Omental fat pad (tissue), 4 donors: ENCODE measurements at places on chromosomes 3 and 15. TPM values are rescaled to one million over a fixed set of nuclear protein-coding genes. Genes with fewer than 3 reads are reported as not detected.
A peak's percentile ranks its signal among the peaks of the same experiment; 100 is the strongest.

- DNase-seq = no peak
Measured at GRCh38 chr15:61051569-61052031, 177.5 kb downstream of the RORA start.

DNA sequence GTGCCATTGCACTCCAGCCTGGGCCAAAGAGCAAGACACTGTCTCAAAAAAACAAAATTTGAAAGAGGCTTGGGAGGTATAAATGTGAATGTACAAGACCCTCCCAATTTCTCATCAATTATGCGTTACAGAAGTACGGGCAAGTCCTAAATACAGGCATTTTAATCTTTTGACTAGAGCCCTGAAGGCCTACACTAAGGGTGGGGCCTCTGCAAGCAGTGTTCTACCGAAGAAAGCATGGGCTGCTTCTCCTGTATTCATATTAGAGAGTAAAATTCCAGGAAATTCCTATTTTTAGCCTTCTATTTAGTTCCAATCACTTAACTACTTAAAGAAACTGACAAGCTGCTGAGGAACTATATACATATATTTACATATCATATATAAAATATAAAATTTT, 25.7 kb downstream of the PBRM1 start:
- DNase-seq = no peak

DNA sequence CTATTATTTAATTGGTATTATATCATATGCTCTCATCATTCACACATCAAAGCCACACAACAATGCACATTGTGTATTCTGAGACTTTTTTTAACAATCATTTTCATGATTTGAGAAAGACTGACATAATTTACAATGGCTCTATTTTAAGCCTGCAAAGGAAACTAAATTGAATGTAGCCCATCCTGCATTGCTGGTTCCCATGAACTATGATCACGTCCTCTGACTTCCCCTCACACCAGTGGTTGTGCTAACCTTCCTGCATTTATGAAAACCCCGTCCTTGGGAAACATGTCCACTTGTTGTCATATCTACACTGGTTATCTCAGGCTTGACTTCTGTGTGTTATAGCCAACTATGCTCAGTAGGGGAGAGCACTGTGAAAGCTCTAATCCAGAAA, 546.2 kb downstream of the MECOM start:
- no peak for DNase-seq

DNA sequence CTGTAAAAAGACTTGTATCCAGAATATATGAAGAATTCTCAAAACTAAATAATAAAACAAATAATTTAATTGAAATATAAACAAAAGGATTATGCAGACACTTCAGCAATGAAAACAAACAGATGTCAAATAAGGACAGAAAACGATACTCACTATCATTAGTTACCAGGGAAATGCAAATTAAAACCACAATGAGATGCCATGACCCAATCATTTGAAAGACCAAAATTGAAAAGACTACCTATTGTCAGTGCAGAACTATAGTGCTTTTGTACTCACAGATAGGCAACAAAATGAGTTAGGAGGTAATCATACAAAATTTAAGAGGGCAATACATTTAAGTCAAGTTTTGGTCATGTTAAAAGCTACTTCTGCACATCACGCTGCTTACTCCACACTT, 31.6 kb upstream of the OR5K4 start:
- DNase-seq = no peak

DNA sequence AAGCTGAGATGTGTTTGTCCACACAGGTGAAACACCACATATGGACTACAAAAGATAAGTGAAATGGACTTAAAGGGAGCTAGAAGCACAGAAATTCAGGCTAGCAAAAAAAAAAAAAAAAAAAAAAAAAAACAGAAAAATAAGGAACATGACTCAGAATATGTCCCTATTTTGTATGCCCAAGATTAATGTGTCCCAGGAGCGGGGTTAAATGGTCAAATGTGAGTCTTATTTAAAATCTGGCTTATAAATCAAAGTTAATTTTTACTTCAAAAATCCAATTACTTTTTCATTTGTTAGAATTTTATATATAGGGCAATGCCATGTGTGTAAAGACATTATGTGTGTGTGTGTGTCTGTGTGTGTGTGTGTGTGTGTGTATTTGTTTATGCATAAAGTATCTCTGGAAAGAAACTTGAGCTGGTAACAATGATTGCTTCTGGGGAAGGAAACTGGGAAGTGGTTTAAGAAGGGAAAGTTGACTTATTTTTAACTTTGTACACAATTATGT, 986.5 kb downstream of the ROBO2 start:
- DNase-seq = no peak

DNA sequence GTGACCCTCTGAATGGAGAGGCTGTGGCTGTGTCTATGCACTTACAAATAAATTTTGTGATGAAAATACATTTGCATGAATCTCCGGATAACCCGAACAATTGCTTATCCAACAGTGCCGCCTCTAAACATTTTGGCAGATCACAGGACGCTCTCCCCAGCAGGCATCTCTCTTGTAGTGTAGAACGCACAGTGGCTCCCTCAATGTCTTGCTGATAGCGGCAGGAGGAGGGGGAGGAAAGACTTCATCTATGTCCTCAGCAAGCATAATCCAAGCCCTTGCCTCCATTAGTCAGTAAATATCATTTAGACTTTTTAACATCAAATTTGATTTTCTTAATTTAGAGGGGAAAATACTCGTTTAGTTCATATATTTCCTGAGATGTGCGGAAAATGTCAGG, 318.1 kb upstream of the IGF1R start:
- no peak for DNase-seq

DNA sequence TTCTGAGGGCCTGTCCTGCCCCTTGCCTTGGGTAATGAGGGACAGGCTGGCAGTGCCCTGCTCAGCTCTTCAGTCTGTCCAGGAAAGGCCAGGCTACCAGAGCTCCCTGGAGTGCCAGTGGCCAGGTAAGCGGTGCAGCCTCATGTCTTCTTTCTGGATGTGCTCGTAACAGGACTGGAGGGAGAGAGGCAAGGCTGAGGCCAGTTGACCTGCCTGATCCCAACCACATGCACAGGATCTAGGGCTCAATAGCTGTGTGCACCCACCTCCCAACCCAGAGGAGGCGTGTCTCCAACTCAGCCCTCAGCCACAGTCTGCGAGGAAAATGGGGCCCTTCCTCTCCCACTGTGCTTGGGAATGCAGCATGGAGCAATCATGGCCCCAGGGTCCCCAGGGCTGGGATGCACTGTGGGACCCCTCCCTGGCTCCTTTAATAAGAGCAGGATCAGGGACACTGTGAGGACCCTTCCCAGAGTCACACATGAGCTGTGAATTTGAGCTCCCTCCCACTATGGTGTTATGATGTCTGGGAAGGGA, 22.5 kb downstream of the ALS2CL start:
- DNase-seq = peak; percentile 14

DNA sequence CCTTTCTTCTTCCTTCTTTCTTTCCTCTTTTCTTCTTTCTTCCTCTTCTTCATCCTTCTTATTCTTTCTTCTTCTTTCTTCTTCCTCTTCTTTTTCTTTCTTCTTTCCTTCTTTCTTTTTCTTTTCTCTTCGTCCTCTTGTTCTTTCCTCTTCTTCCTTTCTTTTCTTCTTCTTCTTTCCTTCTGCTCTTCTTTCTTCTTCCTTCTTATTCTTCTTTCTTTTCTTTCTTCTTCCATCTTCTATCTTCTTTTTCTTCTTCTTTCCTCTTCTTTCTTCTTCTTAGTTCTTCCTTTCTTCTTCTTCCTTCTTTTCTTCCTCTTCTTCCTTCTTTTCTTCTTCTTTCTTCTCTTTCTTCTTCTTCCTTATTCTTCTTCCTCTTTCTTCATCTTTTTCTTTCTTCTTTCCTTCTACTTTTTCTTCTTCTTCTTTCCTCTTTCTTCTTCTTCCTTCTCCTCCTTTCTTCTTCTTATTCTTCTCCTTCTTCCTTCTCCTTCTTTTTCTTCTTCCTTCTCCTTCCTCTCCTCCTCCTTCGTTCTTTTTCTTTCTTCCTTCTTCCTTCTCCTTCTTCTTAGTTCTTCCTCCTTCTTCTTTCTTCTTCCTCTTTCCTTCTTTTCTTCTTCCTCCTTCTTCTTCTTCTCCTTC, 37.8 kb downstream of the SPG21 start:
- DNase-seq = no peak

DNA sequence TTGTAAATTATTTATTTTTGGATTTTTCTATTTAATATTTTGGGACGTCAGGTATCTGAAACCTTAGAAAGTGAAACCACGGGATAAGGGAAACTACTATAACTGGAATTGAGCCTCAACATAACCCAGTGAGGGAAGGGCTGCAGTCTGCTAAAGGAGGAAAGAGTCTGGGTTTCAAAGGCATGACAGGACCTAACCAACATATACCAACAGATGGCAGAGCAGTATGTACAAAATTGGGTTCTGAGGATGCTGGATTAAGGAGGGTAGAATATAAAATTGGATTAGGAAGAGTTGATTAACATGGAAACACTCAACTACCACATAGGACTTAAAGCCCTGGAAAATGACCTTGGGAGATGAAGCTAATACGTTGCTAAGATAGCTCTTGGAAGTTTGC, 603.5 kb downstream of the MECOM start:
- no peak for DNase-seq

GRCh38 chr15:42549032-42549491, 424 bp downstream of the HAUS2 start:
- no peak for DNase-seq

GRCh38 chr3:101632586-101632985, 44.3 kb downstream of the ZBTB11 start:
- no peak for DNase-seq

DNA sequence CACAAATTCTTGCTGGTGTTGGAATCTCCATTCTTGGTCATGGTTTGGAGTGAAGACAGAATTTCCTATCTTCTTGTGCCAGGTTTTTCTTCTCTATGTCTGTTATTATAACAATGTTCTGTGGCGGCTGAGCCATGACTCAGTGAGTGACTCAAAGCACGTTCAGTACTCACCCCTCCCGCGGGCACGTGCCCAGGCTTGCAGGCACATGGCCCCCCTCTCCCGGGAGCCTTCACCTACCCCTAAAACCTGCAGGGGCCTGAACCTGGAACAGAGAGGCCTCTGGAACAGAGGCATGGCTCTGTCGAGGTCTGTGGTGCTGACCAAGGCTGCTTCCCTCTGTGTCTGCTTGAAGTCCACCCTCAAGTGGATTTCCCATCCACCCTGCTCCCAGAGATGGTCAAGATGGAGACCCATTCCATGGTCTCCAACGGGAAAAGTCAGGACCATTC, 27.6 kb downstream of the PLXNB1 start:
- peak; percentile 75 for DNase-seq

- DNase-seq = no peak
Measured at GRCh38 chr15:71288348-71288955, 173.2 kb downstream of the THSD4 start.

GRCh38 chr15:83734487-83734886, 80.6 kb downstream of the ADAMTSL3 start:
- DNase-seq = no peak

- DNase-seq = no peak
Measured at GRCh38 chr3:38551026-38551832, 55.1 kb downstream of the EXOG start.

- no peak for DNase-seq
Measured at GRCh38 chr3:3586843-3587646, 212.2 kb upstream of the LRRN1 start.

DNA sequence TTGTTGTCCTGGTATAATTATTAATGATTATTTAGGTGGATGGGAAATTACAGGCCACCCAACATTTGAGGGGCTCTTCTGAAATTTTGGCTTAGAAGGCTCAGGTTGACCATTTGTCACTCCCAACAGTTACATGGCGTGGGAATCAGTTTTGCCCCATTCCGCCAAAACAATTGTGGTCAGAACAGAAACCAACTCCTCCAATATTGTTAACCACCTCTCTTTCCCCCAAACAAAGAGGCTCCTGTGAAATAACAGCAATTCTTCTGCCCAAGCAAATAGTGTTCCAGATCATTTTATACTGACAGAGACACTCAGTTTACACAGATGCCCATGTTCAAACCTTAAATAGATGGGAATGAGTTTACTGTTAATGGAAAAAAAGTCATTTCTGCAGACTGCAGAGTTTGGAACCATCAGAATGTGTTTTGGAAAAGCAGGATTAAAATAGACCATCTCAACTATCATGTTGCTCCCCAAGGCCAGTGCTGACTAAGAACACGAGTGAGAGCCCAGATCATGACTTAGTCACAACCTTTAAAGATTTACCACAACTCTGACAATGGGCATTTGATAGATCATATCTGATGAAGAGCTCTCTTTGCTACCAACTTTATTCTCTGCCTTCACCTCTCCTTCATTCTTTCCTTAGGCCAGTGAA, 102.1 kb downstream of the DUT start:
- DNase-seq = no peak

DNA sequence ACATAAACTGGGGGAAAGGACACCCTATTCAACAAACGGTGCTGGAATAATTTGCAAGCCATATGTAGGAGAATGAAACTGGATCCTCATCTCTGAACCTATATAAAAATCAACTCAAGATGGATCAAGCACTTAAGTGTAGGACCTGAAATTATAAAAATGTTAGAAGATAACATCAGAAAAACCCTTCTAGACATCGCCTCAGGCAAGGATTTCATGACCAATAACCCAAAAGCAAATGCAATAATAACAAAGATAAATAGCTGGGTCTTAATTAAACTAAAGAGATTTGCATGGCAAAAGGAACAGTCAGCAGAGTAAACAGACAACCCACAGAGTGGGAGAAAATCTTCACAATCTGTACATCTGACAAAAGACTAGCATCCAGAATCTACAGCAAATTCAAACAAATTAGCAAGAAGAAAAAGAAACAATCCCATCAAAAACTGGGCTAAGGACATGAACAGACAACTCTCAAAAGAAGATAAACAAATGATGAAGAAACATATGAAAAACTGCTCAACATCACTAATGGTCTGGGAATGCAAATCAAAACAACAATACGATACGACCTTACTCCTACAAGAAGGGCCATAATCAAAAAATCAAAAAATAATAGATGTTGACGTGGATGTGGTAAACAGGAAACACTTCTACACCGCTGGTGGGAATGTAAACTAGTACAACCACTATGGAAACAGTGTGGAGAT, 408.7 kb downstream of the CNTN6 start:
- DNase-seq = no peak

- DNase-seq = no peak
Measured at GRCh38 chr3:104273046-104273649, 1093.6 kb upstream of the ALCAM start.

- DNase-seq = peak; percentile 60
Measured at GRCh38 chr15:92803852-92804609, 96.1 kb upstream of the CHD2 start.

GRCh38 chr3:155292133-155292532, 1.4 kb downstream of the STRIT1 start:
- no peak for DNase-seq

- DNase-seq = no peak
Measured at GRCh38 chr3:135191708-135192107, 396.6 kb downstream of the EPHB1 start.

GRCh38 chr3:127106053-127106452, 86.9 kb upstream of the PRR23E start:
- no peak for DNase-seq

The LMLN gene
- total RNA-seq = 5.5 TPM

The CATSPER2 gene
- total RNA-seq = 1.3 TPM

The GOLGA8R gene
- 4.9 TPM for total RNA-seq

The SCAMP5 gene
- total RNA-seq = 3.2 TPM

The SLCO2A1 gene
- total RNA-seq = 6.1 TPM

The SLC22A13 gene
- 0.95 TPM for total RNA-seq

The SLC7A14 gene
- 0.06 TPM for total RNA-seq

The REC114 gene
- total RNA-seq = not detected

The RTP1 gene
- not detected for total RNA-seq

The PRSS50 gene
- total RNA-seq = not detected

The CCDC54 gene
- not detected for total RNA-seq

The TIGIT gene
- 0.72 TPM for total RNA-seq

The ZNF501 gene
- total RNA-seq = 1.9 TPM

The RAB7A gene
- total RNA-seq = 125 TPM

The SERINC4 gene
- not detected for total RNA-seq

The TGM4 gene
- total RNA-seq = not detected
